ENCODE measurements at places on chromosomes 11 and 22. TPM values are rescaled to one million over a fixed set of nuclear protein-coding genes. Genes with fewer than 3 reads are reported as not detected.

DNA sequence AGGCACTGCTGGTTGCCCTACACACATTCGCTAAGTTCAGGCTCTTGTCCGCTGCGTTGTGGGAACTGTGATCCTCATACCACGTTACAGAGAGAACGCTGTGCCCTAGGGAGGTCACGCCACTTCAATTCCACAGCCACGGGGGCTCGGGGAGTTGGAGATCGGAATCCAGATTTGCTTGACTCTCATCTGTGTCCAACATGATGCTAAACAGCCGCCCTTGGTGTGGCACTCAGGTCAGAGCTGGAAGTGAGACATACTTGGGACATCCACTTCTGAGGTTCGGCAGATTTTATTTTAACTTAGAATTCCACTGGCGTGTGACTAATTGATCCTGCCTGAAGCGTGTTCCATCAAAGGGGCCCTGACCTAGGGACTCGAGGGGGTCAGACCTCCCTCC, 41.7 kb downstream of the RIBC2 start:
- no peak for DNase-seq

- no peak for DNase-seq
Measured at GRCh38 chr22:33986167-33986771, 66.0 kb upstream of the LARGE1 start.

GRCh38 chr11:2944530-2944929, 15.3 kb upstream of the PHLDA2 start:
- no peak for DNase-seq

- DNase-seq, result no peak
Measured at GRCh38 chr11:9815486-9816136, 151.7 kb downstream of the SWAP70 start.

DNA sequence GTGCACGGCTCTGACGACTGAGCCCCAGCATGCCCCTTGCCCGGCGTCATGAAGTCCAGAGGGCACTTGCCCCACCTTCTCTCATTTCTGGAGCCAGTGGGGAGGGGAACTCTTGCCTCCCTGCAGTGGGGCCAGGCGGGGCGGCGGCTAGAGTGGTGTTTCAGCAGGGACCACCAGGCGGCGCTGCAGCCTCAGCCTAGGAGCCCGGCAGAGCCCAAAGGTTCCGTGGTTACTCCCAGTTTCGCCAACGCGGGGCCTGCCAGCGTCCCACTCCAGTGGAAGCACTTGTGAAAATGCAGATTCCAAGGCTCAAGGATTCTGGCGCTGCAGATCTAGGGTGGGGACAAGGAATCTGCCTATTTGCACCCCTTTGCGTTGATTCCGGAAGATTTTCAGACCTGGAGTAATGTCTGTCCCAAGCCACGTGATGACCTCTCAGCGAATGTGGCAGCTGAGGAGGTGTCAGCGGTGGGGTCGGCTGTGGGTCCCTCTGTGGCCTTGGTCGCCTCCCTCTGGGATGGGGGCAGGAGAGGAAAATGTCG, 55.7 kb downstream of the CD82 start:
- peak; percentile 90 for DNase-seq

MUC2 gene
- not detected for total RNA-seq

ZNF280A gene
- total RNA-seq, result not detected

STK33 gene
- not detected for total RNA-seq

MOV10L1 gene
- total RNA-seq, result 0.33 TPM

DNA sequence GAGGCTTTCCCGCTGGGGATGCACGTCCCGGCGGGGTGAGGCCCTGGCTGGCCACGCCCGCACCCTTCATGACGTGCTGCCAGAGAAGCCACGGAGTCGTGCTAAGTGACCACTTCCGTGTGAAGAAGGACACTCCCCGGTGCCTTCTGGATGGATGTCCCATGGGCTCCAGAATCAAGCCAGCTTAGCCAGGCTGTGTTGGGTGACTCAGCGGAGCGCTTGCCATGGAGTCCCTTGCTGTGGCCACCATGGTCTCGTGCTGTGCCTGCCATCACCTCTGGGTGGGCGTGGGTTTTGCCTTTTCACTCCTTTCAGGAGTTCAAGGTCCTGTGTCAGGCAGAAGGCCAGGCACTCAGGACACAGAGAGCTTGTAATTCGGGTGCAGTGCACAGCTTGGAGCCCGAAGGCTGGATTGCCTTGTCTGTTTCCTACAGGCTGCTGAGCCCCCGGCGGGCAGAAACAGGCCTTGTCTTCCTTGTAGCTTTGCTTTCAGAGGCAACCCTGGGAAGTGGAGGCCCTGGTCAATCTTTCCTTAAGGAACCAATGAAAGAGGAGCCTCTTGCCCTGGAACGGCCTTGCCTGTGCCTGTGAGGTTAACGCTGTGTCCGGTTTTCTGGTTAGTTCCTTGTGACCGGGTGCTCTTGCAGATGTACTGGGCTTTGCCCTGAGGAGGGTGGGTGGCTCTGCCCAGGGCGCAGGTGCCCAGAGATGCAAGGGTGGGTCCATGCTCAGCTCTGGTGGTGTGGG, 268.6 kb downstream of the TBC1D22A start:
- no peak for DNase-seq

DNA sequence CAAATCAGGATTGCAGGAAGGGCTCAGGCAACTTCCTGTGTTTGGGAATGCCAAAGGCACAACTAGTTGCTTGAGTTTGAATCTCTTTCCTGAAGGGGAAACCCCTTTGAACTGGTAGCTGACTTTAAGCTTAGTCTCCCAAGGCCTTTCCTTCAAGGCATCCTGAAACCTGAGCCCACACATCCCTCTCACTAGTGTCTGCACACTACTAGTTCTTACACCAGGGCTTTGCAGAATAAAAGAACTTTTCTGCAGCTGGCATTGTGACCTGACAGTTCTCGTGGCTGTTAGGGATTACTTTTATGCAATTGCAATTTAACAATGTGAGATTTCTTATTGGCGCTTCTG, 95.4 kb downstream of the EXT2 start:
- peak; percentile 77 for DNase-seq

NAALAD2 gene
- 4.0 TPM for total RNA-seq

AMOTL1 gene
- total RNA-seq, result 68.5 TPM

IFTAP gene
- 25.3 TPM for total RNA-seq

DNA sequence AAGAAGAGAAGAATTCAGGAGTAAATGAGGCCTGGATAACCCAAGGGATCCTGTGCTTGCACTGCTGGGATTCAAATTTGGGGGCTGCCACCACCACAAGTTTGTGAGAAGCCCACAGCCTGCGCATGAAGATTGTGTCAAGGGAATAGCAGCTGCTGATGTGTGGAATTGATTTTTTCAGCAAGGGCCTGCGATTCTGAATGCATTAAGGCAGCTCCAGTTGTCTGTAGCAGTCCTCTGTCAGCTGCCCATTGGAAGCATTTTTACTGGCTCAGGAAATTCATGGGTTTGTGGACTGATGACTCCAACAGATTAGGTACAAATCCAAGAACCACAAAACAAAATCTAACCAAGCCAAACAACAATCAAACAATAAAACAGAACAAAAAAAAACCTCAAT, 14.0 kb downstream of the ARVCF start:
- DNase-seq, result no peak

ADAMTS8 gene
- total RNA-seq, result not detected

SOX6 gene
- 32.1 TPM for total RNA-seq

GRCh38 chr22:39729141-39729934, 158.8 kb downstream of the CACNA1I start:
- DNase-seq, result no peak

SOX10 gene
- not detected for total RNA-seq
